ELR (cell line): ENCODE measurements at places on chromosomes 16 and 17.

GRCh38 chr16:71895679-71896365 is 491 bp downstream of the IST1 start:
- peak; percentile 69 for DNase-seq

- no peak for DNase-seq
Measured at GRCh38 chr17:28368915-28369683, 1.0 kb downstream of the VTN start.

- peak; percentile 38 for DNase-seq
Measured at GRCh38 chr16:11379420-11379819, 34.2 kb downstream of the RMI2 start.

DNA sequence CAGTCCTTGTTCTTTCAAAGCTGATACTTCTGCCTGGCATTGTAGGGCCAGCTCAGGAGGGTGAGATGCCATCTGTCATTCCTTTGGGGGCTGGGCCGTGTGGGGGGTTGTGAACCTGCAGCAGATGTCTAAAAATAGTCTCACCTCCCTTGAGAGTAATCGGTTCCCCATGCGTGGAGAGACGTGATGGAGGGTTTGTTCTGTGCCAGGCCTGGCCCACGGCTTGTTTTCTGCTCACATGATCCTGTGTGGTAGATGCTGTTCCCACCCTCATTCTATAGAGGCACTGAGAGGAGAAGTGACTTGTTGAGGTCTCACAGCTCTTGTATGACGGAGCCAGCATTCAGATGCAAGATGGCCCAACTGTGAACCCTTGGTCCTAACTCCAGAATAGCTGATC is 4.6 kb downstream of the IRF8 start:
- no peak for DNase-seq

DNA sequence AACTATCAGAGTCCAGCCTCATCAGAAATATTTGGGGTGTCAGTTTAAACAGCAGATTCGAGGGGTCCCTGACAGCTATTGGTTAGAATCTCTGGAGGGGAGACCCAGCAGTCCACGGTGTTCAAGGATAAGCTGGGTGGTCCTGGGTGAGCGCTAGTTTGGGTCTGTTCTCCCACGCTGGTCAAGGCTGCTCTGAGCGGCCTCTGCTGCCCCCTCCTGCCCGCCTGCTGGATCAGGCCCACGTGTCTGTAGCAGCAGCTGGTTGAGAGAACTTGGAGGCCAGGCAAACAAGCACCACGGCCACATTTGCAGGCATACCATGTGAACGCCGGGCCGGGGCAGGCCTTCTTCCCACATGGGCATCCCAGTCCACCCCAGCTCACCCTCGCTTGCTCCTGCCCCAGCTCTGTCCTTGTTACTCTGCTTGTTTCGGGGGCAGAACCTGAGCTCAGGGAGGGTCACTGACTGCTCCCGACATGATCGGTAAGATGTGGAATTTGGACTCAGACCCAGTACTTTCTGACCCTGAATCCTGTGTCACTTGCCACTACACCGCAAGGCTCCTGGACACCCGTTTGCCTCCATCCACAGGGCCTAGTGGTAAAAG is 7.4 kb downstream of the FOXF1 start:
- DNase-seq, result peak; percentile 80

DNA sequence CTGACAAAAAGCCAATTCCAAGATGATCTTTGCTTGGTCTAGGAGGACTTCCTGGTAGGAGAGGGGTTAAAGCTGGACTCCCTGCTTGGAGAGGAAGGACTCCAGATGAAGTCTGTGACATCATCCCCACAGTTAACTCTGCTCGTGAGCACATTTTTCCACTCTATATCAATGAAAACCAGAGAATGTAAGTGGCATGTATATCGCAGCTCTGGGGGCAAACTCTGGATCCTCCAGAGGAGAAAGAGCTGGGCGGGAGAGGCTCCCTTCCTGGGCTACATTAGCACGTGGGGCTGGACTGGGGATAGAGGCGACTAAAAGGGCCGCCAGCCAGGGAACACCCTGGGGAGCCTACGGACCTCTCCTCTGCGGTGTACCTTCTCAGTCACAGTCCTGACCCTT is 34.1 kb downstream of the HIC1 start:
- DNase-seq, result peak; percentile 51

DNA sequence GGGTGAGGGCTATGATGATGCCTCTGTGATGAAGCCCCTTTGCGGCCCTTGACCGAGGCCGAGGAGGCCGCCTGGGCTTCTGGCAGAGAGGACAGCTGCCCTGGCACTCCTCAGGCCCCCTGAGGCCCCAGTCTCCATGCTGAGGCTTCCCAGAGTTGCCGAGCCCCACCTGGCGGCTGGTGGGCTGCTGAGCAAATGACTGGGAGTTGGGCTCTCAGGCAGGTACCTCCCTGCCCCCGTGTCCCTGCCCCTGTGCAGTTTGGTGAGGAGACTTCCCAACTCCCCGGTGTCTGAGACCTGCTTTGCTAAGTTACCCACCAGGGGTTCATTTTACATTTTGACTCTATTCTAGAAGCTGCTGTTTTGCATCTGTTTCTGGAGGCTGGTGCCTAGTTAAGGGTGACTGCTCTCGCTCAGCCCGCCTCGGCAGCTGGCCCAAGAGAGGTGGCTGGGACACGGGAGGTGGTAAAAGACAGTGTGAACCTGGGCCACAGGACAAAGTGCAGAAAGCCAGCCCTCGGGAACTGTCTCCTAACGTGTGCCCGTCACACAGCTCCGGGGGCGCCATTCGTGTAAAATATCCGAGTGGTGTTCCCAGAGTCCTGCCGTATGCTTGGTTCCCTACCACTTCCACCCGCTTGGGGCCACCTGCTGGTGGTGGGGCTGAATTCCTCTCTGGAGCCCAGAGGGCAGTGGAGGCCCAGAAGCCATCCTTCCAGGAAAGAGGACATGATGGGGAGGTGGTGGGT is 134.5 kb downstream of the RAB11FIP4 start:
- peak; percentile 62 for DNase-seq
